ENCODE measurements at places on chromosomes 16 and 17. TPM values are rescaled to one million over a fixed set of nuclear protein-coding genes. Genes with fewer than 3 reads are reported as not detected.

GNG13 gene
- not detected for total RNA-seq

NEUROD2 gene
- total RNA-seq = not detected

PIK3R5 gene
- total RNA-seq = 41.2 TPM

KSR1 gene
- 36.3 TPM for total RNA-seq

MTSS2 gene
- total RNA-seq = 12.8 TPM

HNF1B gene
- total RNA-seq = 44.6 TPM

RUSF1 gene
- 42.7 TPM for total RNA-seq

CCDC144A gene
- 0.81 TPM for total RNA-seq

CA4 gene
- total RNA-seq = 1.5 TPM

HS3ST4 gene
- total RNA-seq = 4.6 TPM

SCNN1G gene
- 0.19 TPM for total RNA-seq

MYH11 gene
- not detected for total RNA-seq

TMEM95 gene
- 0.80 TPM for total RNA-seq

NACA2 gene
- not detected for total RNA-seq

MT3 gene
- total RNA-seq = 0.82 TPM

HCRT gene
- not detected for total RNA-seq

SHISA6 gene
- total RNA-seq = 14.4 TPM

ADAD2 gene
- total RNA-seq = not detected

ETV4 gene
- total RNA-seq = 51.1 TPM

KCTD19 gene
- total RNA-seq = 0.75 TPM

DEXI gene
- total RNA-seq = 15.7 TPM

DNAH3 gene
- 0.59 TPM for total RNA-seq

NATD1 gene
- 12.2 TPM for total RNA-seq

TMIGD1 gene
- total RNA-seq = not detected

MYH8 gene
- total RNA-seq = not detected

PPY gene
- total RNA-seq = not detected

FZD2 gene
- total RNA-seq = 42.1 TPM

TEX19 gene
- total RNA-seq = 0.54 TPM

ABAT gene
- 13.6 TPM for total RNA-seq

ABCA9 gene
- not detected for total RNA-seq

PITPNM3 gene
- total RNA-seq = 3.6 TPM

ERBB2 gene
- 104 TPM for total RNA-seq

PLA2G10 gene
- total RNA-seq = 0.64 TPM

MARVELD3 gene
- total RNA-seq = 15.7 TPM

ARSG gene
- total RNA-seq = 2.8 TPM

ANKRD40CL gene
- not detected for total RNA-seq

C17orf58 gene
- 14.1 TPM for total RNA-seq

CCT6B gene
- 2.0 TPM for total RNA-seq

ZNF629 gene
- 33.3 TPM for total RNA-seq

THAP11 gene
- 28.0 TPM for total RNA-seq

KRT32 gene
- not detected for total RNA-seq

TAOK1 gene
- total RNA-seq = 95.9 TPM

ERCC4 gene
- total RNA-seq = 14.9 TPM

KRTAP9-2 gene
- total RNA-seq = not detected

IL17C gene
- total RNA-seq = 0.32 TPM

CRYBA1 gene
- total RNA-seq = not detected

All from endodermal cell (in vitro differentiated cells).